ENCODE measurements at places on chromosomes 4 and X. TPM values are rescaled to one million over a fixed set of nuclear protein-coding genes. Genes with fewer than 3 reads are reported as not detected.
A peak's percentile ranks its signal among the peaks of the same experiment; 100 is the strongest.

GRCh38 chr4:144750348-144750747, 104.4 kb downstream of the HHIP start:
- DNase-seq, result no peak
- no peak overlapping the region for H3K4me3 ChIP-seq
- H3K4me1 ChIP-seq, result no peaks in the 10 kb centered on the region

- H3K4me1 ChIP-seq, result peaks cover 10% of the 10 kb centered on the region
- no peak overlapping the region for H3K4me3 ChIP-seq
- no peak for DNase-seq
- no peak overlapping the region for H3K27ac ChIP-seq
Observed at GRCh38 chr4:151527699-151528098, 118.7 kb downstream of the FHIP1A start.

The SPANXD gene
- not detected for total RNA-seq

GRCh38 chrX:40004921-40005291, 92.9 kb downstream of the BCOR start:
- peaks cover 36% of the 10 kb centered on the region for H3K27me3 ChIP-seq
- peaks cover 6% of the 10 kb centered on the region for H3K4me1 ChIP-seq
- DNase-seq, result peak; percentile 66
- peak overlapping the region; percentile 53 for H3K4me3 ChIP-seq
- no peaks in the 10 kb centered on the region for H3K36me3 ChIP-seq
- H3K27ac ChIP-seq, result no peak overlapping the region

The MAGEA4 gene
- not detected for total RNA-seq

GRCh38 chr4:52959541-52959940, 97.4 kb downstream of the RASL11B start:
- no peak overlapping the region for H3K4me3 ChIP-seq
- peaks cover 11% of the 10 kb centered on the region for H3K27me3 ChIP-seq
- no peak for DNase-seq
- no peak overlapping the region for H3K27ac ChIP-seq

The ADRA2C gene
- total RNA-seq, result 16.5 TPM

The TKTL1 gene
- total RNA-seq, result not detected

- no peaks in the 10 kb centered on the region for H3K36me3 ChIP-seq
- peaks cover 6% of the 10 kb centered on the region for H3K4me1 ChIP-seq
- H3K27me3 ChIP-seq, result no peaks in the 10 kb centered on the region
- peak; percentile 62 for DNase-seq
Observed at GRCh38 chr4:152778656-152779512, 646 bp downstream of the TIGD4 start.

The VCX gene
- total RNA-seq, result 0.54 TPM

GRCh38 chr4:187000281-187000680, 276.6 kb upstream of the FAT1 start:
- no peak overlapping the region for H3K4me3 ChIP-seq
- no peak overlapping the region for H3K27ac ChIP-seq

GRCh38 chrX:19743386-19743785, 144.0 kb downstream of the SH3KBP1 start:
- no peak overlapping the region for H3K27ac ChIP-seq
- peaks cover 4% of the 10 kb centered on the region for H3K36me3 ChIP-seq
- no peaks in the 10 kb centered on the region for H3K27me3 ChIP-seq

The DCK gene
- 15.5 TPM for total RNA-seq

DNA sequence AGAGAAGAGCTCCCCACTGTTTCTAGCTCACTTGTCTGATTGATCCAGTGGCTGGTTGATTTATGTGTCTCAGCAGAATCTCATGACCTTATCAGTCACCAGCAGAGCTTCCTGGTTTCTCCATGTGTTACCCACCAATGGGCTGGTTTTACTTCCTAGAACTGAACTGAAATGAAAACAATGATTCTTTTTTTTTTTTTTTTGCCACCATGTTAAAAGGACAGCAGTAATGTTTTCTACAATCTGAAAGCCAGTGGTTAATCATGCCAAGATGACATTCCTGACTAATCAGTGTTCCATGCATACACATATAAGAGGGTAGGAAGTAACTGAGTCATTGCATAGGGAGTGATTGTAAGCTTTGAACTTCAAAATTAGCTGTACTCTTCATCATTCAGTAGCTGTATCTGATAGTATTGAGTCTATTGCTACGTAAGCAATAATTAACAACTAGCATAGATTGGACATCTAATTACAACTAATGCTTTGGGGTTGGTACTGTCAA, 67.7 kb downstream of the SLC4A4 start:
- no peak overlapping the region for H3K4me3 ChIP-seq
- no peaks in the 10 kb centered on the region for H3K4me1 ChIP-seq
- DNase-seq, result no peak
- H3K27ac ChIP-seq, result no peak overlapping the region
- H3K27me3 ChIP-seq, result no peaks in the 10 kb centered on the region

DNA sequence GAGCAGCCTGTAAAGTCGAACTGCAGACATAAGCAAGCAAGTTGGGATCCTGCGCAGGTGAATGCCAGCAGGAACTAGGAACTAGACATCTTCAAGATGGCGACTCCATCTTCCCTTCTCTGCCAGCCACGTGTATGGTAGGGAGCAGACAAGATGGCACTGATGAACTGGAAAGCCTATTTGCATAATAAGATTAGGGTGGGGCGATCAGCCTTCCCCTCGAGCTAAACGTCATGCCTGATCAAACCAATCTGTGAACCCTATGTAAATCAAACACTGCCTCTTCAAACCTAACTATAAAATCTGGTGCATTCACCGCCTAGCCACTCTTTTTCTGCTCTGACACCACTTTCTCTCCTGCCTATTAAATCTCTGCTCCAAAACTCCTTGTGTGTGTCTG, 28.1 kb upstream of the LGI2 start:
- H3K27ac ChIP-seq, result no peak overlapping the region
- H3K4me1 ChIP-seq, result no peaks in the 10 kb centered on the region
- no peak overlapping the region for H3K4me3 ChIP-seq

GRCh38 chr4:133823177-133823576, 378.4 kb downstream of the PABPC4L start:
- H3K27me3 ChIP-seq, result no peaks in the 10 kb centered on the region
- H3K36me3 ChIP-seq, result no peaks in the 10 kb centered on the region
- no peak for DNase-seq
- no peaks in the 10 kb centered on the region for H3K4me1 ChIP-seq

The MYOZ2 gene
- total RNA-seq, result not detected

The MAGED4 gene
- total RNA-seq, result 84.0 TPM

DNA sequence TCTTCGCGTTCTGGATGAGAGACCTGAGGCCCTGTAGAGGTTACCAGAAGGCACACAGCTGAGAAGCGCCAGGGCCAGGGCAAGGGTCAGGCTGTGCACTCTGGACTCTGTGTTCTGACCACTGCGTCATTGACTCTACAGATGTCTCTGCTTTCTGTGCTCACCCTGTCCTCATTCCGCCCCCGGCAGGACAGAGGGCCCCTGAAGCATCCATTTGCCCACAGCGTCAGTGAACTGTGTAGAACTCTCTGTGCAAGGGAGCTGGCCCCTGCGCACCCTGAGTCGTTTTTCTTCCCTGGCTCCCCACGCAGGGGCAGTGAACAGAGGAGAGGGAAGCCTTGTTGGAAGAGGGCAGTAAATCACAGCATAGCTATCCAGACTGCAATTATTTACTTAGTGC, 6.1 kb upstream of the WAS start:
- H3K4me1 ChIP-seq, result no peaks in the 10 kb centered on the region
- H3K36me3 ChIP-seq, result no peaks in the 10 kb centered on the region
- H3K4me3 ChIP-seq, result peak overlapping the region; percentile 78
- no peak for DNase-seq

DNA sequence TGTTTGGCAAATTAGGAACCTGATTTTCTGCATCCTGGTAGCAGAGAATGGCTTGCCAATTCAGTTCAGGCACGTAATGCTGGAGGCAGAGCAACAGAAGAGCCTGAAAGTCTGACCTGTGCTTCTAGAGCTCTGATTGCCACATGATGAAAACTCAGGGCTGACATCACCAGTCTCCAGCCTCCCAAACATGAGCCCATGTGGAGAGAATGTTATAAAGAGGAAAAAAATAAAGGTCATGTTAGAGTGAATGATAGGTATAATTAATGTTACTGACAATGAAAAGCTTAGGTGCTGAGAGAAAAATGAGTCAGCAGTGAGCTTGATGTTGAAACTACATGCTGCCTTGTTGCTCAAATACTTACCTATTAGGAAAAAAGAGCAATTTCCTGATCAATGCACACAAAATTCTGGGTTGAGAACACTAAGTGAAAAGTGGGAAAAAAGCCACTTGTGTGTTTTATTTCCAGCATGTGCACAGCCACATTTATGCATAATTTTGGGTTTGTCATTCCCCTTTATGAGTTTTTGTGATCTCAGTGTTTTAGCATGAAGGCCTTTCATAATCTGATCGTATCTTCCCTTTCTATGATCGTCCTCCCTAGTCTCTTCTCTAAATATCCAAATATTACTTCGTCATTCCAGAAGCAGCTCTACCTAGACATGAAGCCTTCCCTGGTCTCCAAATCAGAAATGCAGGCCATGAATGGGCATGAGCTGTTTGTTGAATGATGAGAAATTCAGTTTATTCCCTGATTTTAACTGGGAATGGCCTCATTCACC, 113.3 kb upstream of the CPEB2 start:
- no peaks in the 10 kb centered on the region for H3K36me3 ChIP-seq
- no peaks in the 10 kb centered on the region for H3K4me1 ChIP-seq
- H3K4me3 ChIP-seq, result no peak overlapping the region
- H3K27ac ChIP-seq, result no peak overlapping the region
- peaks cover 7% of the 10 kb centered on the region for H3K27me3 ChIP-seq

DNA sequence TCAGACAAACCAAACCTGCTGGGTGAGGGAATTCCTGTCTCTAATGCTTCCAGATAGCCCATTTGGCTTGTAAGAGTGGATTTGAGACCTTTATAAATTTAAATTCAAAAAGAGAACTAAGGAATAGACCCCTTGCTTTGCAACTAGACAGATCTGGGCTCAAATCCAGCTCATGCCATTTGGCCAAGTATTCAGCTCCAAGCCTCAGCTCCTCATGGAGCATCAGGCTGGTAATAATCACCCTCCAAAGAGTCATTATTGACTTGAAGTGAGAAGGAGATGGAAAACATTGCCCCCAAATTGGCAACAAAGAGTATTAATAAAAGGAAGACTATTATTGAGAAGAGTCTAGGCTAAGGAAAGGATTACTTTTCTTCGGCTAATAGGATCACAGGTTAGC, 134.7 kb downstream of the PDE5A start:
- H3K27ac ChIP-seq, result no peak overlapping the region
- H3K4me1 ChIP-seq, result no peaks in the 10 kb centered on the region
- peaks cover 55% of the 10 kb centered on the region for H3K36me3 ChIP-seq
- no peak for DNase-seq
- no peak overlapping the region for H3K4me3 ChIP-seq
- H3K27me3 ChIP-seq, result no peaks in the 10 kb centered on the region

GRCh38 chr4:164997324-164997723, 19.9 kb upstream of the TRIM61 start:
- no peaks in the 10 kb centered on the region for H3K36me3 ChIP-seq
- no peak overlapping the region for H3K4me3 ChIP-seq
- peaks cover 10% of the 10 kb centered on the region for H3K27me3 ChIP-seq

The TCEAL8 gene
- total RNA-seq, result 86.0 TPM

The PFKFB1 gene
- 0.70 TPM for total RNA-seq

The PASD1 gene
- not detected for total RNA-seq

GRCh38 chr4:44160776-44161367, 287.7 kb downstream of the KCTD8 start:
- DNase-seq, result no peak
- no peak overlapping the region for H3K27ac ChIP-seq
- H3K27me3 ChIP-seq, result no peaks in the 10 kb centered on the region
- H3K4me1 ChIP-seq, result peaks cover 5% of the 10 kb centered on the region
- no peak overlapping the region for H3K4me3 ChIP-seq

DNA sequence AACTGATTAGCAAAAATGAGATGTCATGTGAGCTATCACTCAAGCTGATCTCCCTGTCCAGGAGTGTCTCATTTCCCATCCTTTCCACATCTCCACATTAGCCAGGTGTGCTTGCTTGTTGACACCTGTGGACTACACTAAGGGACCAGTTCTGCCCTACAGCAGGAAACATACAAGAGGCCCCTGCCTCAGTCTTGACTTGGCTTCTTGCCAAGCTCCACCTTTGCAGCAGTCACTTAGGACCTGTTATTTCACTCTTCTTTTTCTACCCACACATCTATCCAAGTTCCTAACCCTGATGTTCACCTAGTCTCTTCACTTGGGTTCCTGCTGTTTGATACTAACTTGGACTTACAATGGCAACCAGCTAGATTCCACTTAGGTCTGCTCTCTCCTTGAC, 13.2 kb downstream of the FRMD7 start:
- no peaks in the 10 kb centered on the region for H3K27me3 ChIP-seq
- H3K36me3 ChIP-seq, result no peaks in the 10 kb centered on the region
- no peak for DNase-seq
- H3K27ac ChIP-seq, result no peak overlapping the region

GRCh38 chr4:74451214-74451661, 6.3 kb downstream of the AREG start:
- no peaks in the 10 kb centered on the region for H3K36me3 ChIP-seq
- DNase-seq, result no peak
- peaks cover 13% of the 10 kb centered on the region for H3K27me3 ChIP-seq

- H3K36me3 ChIP-seq, result no peaks in the 10 kb centered on the region
- H3K4me3 ChIP-seq, result no peak overlapping the region
- no peaks in the 10 kb centered on the region for H3K4me1 ChIP-seq
- no peak overlapping the region for H3K27ac ChIP-seq
- H3K27me3 ChIP-seq, result peaks cover 59% of the 10 kb centered on the region
Observed at GRCh38 chr4:83335701-83336100, 1.1 kb upstream of the HPSE start.

GRCh38 chr4:53593765-53594164, 2.5 kb upstream of the LNX1 start:
- no peaks in the 10 kb centered on the region for H3K27me3 ChIP-seq
- H3K4me1 ChIP-seq, result peaks cover 10% of the 10 kb centered on the region
- no peak for DNase-seq
- H3K4me3 ChIP-seq, result no peak overlapping the region
- H3K27ac ChIP-seq, result no peak overlapping the region
- H3K36me3 ChIP-seq, result no peaks in the 10 kb centered on the region

- H3K4me3 ChIP-seq, result no peak overlapping the region
- no peaks in the 10 kb centered on the region for H3K4me1 ChIP-seq
- H3K27ac ChIP-seq, result no peak overlapping the region
- DNase-seq, result no peak
- no peaks in the 10 kb centered on the region for H3K36me3 ChIP-seq
- H3K27me3 ChIP-seq, result no peaks in the 10 kb centered on the region
Observed at GRCh38 chr4:121651597-121651996, 45.2 kb downstream of the ANXA5 start.

The LRIT3 gene
- total RNA-seq, result 1.7 TPM

DNA sequence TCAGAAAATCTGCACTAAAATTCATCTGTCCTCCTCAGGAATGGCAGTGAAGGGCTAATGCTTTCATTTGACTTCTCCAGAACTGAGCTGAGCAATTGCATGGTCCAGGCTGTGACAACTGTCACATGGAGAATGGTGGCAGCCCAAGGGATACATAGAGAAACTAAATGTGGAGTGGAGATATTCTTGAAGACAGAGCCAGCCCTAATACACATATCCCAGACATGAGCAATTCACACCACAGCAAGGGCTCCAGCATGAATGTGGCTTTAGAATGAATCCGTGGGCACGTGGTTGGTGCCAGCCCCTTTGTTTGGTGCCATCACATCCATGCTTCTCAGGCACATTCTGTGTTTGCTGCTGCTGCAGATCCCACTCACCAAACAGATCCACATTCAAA, 121.6 kb upstream of the MXRA5 start:
- DNase-seq, result peak; percentile 57
- no peaks in the 10 kb centered on the region for H3K36me3 ChIP-seq
- no peaks in the 10 kb centered on the region for H3K4me1 ChIP-seq
- no peak overlapping the region for H3K4me3 ChIP-seq
- no peak overlapping the region for H3K27ac ChIP-seq
